ENCODE measurements at places on chromosomes 11 and 22. TPM values are rescaled to one million over a fixed set of nuclear protein-coding genes. Genes with fewer than 3 reads are reported as not detected.

DNA sequence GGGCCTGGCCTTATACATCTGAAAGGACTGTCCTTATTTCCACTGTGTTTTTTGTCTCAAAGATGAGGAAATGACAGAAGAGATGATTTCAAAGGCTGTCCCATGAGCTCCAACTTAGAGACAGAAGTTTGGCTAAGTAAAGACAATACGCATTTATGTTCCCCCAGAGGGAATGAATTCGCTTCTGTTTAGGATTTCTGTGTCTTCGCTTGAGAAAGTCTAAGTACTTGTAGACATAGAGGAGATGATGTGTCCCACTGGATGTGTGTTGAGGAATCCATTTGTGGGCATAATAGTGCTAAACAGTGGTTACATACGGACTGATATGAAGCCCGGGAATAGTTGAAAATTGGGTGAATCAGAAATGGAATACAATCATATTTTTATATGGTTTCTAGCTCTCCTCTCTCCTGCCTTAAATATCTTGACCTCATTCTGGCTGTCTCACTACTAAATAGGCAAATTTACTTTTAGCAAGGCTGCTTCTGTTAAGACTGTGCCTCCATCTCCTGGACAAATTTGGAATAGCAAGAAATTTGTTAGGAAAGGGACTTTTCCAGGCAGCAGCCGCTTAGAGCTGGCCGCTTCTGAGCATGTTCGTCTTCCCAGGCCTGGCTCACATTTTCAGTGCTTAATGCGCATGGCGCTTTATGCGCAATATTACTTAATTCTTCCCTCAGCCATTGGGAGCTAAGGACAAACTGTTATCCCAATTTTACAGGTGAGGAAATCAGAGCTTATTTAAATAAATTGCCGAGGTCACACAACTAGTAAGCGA lies 1.9 kb upstream of the PEX26 start:
- DNase-seq, result peak; percentile 95

GRCh38 chr11:74449369-74449931 lies 17.9 kb downstream of the KCNE3 start:
- peak; percentile 84 for DNase-seq

Gene IL18
- 25.2 TPM for total RNA-seq

GRCh38 chr11:14583252-14584034 lies 60.2 kb upstream of the PDE3B start:
- peak; percentile 37 for DNase-seq

- DNase-seq, result no peak
Observed at GRCh38 chr11:68031144-68031464, 623 bp downstream of the NDUFS8 start.

DNA sequence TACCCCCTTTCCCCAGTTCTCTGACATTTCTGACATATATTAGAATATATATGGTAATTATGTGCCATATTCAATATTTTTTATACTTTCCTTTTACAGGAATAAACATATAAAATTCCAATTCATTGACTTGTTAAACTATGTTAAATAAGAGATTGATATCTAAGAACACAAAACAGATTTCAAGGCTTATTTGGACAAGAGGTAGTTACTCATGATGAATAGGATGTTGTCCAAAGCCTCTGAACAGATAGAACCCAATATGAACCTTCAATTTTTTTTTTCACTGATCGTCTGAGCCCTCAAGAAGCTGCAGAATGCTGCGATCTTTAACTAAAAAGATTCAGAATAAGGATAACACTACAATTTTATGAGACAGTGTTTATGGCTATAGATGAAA lies 340.3 kb downstream of the LUZP2 start:
- no peak for DNase-seq

DNA sequence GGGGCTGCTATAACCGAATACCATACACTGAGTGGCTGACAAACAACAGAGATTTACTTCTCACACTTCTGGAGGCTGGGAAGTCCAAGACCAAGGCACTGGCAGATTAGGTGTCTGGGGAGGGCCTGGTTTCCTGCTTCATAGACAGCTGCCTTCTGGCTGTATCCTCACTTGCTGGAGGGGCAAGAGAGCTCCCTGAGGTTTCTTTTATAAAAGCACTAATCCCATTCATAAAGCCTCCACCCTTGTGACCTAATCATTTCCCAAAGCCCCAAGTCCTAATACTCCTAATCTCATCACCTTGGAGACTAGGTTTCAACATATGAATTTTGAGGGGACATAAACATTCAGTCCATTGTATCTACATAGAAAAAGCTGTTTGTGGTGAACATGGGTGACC lies 131.8 kb downstream of the KIRREL3 start:
- DNase-seq, result peak; percentile 10

- no peak for DNase-seq
Observed at GRCh38 chr22:44807232-44807631, 54.9 kb downstream of the ARHGAP8 start.

Gene SLC37A2
- 6.1 TPM for total RNA-seq

- DNase-seq, result no peak
Observed at GRCh38 chr11:35040221-35040942, 98.6 kb upstream of the CD44 start.

DNA sequence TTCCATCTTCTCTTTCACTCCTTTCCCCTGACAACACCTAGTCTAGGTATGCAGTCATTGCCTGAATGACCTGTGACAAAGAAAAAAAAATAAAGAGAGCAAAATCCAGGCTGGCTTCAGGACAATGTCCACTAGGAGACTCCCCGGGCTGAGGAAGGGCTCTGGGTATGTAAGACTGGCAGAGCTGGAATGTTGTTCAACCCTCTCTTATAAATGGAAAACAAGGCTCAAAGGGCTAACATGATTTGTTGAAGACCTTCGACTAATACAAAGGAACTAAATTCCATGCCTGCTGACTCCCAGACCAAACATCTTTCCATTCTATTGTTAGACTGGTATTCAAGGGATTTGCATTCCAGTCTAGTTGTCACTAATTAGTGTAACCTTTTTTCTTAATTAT lies 122.2 kb downstream of the ARL14EP start:
- DNase-seq, result no peak

DNA sequence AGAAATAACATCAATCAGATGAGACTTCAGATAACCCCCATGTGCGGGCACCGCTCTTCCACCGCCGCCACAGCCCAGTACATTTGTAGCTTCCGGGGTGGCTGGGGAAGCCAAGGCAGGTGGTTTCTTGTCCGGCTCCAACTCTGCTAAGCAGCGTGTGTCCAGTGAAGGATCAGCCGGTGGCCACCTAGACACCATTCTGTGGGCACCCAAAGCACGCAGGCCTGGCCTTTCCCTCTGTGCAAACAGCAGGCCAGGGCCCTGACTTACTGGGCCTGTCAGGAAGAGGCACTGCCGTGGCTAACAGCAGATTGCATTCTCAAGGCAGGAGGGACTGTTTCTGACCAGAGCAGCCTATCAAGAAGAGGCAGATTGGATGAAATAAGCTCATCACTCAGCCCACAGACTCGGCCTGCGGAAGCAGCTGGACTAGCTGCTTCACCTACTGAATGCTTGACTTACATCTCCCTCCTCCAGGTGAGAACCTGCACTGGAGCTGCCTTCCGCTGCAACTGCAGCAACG lies 74.8 kb downstream of the ETS1 start:
- no peak for DNase-seq

Gene BCO2
- 9.6 TPM for total RNA-seq

DNA sequence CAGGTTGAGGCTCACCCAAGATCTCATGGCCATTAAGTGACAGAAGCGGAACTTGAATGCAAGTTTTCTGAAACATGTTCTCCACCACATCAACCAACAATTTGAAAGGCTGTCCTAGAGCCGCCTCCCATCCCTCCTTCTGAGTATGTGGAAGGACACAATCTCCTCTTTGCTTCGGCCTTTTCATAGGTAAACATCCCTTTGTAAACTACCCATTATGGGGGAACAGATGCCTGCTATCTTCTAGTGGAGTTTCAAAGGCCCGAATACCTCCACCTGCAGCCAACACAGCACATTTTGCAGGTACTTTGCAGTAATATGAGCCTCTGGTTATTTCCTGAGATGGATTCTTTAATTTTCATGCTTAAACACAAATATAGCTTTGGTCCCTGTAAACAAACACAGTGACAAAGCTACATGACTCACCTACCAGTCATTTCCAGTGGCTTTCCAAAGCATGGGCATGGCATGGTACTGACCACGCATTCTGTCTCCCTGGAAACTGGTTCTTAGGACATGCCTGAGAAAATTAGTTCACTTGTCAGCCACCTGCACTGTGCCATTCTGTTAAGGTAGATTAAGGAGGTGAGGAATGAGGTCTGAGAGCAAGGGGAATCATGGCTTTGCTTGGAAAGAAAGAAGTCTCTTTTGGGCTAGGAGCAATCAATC lies 60.2 kb downstream of the EHF start:
- no peak for DNase-seq

Data from kidney (tissue), 22 donors.